Stimulated activated CD4-positive, alpha-beta T cell treated with anti-CD3 and anti-CD28 coated beads, Interleukin-1b, Interleukin-23, amount 100 ng/mL, for 24 hours (primary cell): ENCODE measurements at places on chromosomes 1 and 21.

DNA sequence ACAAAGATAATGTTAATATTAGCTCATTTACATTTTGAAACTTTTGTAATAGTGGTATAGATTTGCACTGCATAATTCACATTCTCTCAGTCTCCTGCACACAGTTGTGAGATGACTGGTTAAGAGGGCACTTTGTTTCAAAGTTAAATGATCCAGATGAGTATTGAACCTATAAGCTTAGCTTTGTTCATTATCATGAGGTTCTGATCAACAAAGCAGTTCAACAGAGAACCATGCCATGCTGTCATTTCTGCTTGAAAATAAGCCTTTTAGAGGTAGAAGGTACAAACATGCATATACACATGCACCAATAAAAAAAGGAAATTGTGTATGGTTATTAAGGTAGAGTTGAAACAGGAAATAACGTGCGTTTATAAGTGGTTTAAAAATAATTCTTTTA, 4.8 kb downstream of the RAP1A start:
- no peak for DNase-seq

DNA sequence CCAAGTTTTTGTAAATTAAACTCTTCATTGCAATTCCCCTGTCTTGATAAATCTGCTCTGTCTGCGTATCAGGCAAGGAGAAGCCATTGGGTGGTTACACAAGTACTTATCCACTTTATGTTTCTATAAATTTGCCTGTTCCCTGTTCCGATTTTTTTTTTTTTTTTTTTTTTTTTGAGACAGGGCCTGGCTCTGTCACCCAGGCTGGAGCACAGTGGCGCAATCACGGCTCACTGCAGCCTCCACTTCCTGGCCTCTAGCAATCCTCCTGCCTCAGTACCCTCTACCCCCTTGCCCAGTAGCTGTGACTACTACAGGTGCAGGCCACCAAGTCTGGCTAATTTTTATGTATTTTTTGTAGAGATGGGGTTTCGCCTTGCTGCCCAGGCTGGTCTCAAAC, 11.1 kb upstream of the CSRP1 start:
- no peak for DNase-seq

GRCh38 chr1:29688471-29689365, 452.4 kb downstream of the PTPRU start:
- no peak for DNase-seq

GRCh38 chr1:22705586-22705985, 5.1 kb upstream of the EPHB2 start:
- DNase-seq = no peak

DNA sequence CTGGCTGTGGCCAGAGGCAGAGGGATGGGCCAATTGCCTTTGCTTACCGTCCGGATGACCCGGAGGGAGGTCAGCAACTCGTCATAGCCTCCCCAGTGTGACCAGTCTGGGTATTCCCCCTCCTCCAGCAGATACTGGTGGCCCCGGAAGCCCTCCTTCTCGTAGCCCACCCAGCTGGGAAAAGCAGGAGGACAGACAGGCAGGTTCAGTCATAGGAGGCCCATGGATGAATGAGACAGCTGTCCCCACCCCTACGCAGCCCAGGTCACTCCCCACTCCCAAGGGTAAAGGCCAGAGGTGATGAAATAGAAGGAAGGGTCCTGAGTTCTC, 16.8 kb downstream of the CRYBG2 start:
- no peak for DNase-seq

DNA sequence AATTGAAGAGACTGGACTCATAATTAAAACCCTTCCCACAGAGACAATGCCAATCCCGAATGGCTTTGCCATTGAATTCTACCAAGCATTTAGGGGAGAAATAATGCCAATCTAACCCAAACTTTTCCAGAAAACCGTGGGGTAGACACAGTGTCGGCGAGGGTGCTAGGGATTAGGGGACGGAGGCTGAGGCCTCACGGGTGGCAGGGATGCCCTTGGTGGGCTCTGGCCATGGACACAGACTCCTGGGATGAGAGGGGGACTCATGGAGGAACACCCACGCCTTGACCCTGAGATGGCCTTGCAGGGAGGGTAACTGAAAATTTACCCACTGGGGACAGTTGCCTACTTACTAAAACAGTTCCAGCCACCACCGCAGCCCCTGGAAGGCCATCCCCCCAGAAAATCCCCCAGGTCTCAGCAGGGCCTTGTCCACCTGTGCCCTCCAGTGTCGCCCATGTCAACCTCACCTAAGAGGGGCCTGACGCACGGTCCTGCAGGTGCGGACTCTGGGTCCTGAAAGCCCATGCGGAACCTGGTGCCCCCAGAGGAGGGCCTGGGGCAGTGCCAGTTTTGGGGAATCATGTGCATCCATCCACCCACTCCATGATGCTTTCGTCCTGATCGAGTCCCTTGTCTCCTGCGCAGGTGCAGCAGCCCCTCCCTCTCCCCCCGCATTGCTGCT, 1.9 kb downstream of the KRTAP10-5 start:
- DNase-seq = no peak

GRCh38 chr1:156836041-156836654, 19.5 kb upstream of the SH2D2A start:
- no peak for DNase-seq

DNA sequence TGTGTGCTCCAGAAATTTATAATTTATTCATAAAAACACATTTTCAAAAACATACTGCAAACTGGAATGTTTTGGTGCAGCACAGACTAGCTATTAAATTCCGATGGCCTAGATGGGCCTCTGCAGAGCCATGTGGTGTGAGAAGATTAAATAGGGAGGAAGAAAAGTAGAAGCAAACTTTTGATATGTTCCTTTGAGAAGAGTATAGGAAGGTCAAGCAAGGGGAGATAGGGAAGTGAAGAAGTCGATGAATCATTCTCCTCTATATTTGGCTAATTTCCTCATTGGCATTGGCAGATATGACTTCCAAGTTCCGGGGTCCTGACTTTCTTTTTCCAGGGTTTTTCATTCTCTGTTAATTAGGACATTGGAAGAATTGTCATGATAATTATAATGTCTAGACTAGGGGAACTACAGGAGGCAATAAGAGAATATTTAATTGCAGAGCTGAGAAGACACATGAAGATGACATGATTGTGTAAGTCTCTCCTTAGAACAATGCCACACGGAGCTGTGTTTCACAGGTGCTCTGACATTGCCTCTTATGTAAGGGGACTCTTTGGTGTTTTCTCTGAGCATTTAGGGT, 19.3 kb upstream of the ZNF326 start:
- DNase-seq = no peak

DNA sequence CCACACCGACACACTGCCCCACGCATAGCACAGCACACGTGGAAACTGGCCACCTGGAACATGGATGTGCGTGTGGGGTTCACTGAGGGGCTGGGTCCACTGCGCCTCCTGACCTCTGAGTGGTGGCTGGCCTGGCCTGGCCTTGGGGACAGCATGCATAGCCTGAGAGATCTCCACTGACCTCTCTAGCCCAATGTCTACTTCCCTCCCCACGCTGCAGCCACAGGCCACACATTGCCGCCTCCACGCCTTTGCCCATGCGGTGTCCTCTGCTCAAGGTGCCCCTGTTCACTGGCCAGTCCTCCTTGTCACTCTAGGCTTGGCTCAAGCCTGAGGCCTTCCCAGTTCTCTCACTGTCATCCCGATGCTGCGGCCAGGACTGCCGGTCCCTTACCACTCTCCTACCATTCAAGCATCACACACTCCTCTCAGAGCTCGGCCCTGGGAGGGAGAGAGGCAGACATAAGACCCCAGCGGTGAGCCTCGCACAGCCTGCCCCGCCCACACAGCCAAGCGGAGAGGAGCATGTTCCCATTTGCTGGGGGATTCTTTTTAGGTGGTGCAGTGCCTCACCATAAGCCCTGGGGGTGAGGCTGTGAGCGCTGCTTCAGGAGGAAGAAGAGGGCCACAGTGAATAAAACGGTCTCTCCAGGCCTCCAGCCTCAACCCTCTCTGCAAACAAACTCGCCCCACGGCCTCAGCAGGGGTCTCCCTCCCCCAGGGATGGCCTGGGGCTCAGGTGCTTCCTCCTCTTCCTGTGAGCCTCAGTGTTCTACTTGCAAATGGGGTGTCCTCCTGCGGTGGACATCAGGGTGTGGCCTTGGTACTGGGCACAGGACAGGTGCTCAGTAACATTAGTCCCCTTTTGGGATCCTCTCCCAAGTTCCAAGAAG, 80.8 kb downstream of the DMRTB1 start:
- no peak for DNase-seq

GRCh38 chr1:1776672-1777582, 1.3 kb downstream of the NADK start:
- no peak for DNase-seq

DNA sequence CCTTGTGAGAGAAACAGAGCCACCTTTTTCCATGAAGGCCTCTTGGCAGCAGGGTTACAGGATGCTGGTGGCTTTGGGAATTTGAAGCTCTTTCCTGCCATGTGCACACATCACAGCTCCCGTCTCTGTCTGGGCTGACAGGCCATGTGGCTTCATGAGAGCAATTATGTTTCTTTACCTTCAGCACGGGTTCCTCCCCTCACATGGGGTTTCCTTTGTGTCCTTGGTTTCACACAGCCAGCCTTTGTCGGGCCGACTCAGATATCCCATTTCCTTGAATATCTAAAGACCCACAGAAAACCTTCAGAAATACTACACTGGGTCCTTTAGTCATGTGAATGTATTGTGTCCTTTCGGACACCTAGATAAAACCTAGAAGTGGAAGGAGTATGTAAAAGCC, 7.1 kb downstream of the CLIC6 start:
- no peak for DNase-seq
